ENCODE measurements at places on chromosomes 7 and 10. TPM values are rescaled to one million over a fixed set of nuclear protein-coding genes. Genes with fewer than 3 reads are reported as not detected.

Gene DENND2A
- total RNA-seq, result 0.25 TPM

Gene ADIRF
- total RNA-seq, result 0.21 TPM

Gene MNX1
- total RNA-seq, result 6.3 TPM

Gene IFIT1B
- not detected for total RNA-seq

All from A549 treated with RU486 at 1 μM for 4 hours (cell line).